CD4-positive, CD25-positive, alpha-beta regulatory T cell (primary cell): ENCODE measurements at places on chromosomes 2 and 18. TPM values are rescaled to one million over a fixed set of nuclear protein-coding genes. Genes with fewer than 3 reads are reported as not detected.

- DNase-seq, result no peak
- no peak overlapping the region for H3K4me3 ChIP-seq
- H3K36me3 ChIP-seq, result no peaks in the 10 kb centered on the region
- no peaks in the 10 kb centered on the region for H3K27me3 ChIP-seq
- no peak overlapping the region for H3K27ac ChIP-seq
- peaks cover 29% of the 10 kb centered on the region for H3K4me1 ChIP-seq
Observed at GRCh38 chr2:73969356-73969755, 15.4 kb upstream of the TET3 start.

Gene CDH7
- total RNA-seq, result not detected

Gene ZNF516
- total RNA-seq, result 9.9 TPM

DNA sequence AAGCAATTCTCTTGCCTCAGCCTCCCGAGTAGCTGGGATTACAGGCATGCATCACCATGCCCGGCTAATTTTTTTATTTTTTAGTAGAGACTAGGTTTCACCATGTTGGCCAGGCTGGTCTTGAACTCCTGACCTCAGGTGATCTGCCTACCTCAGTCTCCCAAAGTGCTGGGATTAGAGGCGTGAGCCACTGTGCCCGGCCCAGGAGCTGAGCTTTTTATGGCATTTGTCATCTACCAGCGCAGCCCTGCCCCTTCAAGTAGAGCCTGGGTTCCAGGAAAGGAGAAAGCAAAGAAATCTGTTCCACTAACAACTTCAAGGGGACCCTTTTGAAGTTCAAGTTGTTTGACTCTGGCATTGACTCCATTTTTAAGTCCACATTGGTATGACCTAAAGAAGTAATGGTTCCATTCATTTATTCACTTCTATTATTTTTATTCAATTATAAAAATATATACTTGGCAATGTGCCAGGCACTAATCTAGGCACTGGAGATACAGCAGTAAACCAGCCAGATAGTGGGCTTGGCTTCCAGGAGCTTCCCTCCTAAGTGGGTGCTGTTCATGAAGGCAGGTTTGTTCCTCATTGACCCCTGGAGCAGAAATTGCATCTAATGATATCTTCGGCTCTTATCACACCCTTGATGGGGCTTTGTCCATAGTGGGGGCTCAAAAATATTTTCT lies 8.0 kb upstream of the SFTPB start:
- no peak overlapping the region for H3K27ac ChIP-seq
- H3K36me3 ChIP-seq, result no peaks in the 10 kb centered on the region
- H3K4me1 ChIP-seq, result peaks cover 6% of the 10 kb centered on the region
- H3K4me3 ChIP-seq, result no peak overlapping the region
- no peaks in the 10 kb centered on the region for H3K27me3 ChIP-seq

GRCh38 chr2:168210895-168211570 lies 36.4 kb downstream of the STK39 start:
- peaks cover 25% of the 10 kb centered on the region for H3K4me1 ChIP-seq
- no peaks in the 10 kb centered on the region for H3K36me3 ChIP-seq
- H3K4me3 ChIP-seq, result peak overlapping the region; percentile 66
- DNase-seq, result no peak
- H3K27ac ChIP-seq, result no peak overlapping the region
- no peaks in the 10 kb centered on the region for H3K27me3 ChIP-seq

DNA sequence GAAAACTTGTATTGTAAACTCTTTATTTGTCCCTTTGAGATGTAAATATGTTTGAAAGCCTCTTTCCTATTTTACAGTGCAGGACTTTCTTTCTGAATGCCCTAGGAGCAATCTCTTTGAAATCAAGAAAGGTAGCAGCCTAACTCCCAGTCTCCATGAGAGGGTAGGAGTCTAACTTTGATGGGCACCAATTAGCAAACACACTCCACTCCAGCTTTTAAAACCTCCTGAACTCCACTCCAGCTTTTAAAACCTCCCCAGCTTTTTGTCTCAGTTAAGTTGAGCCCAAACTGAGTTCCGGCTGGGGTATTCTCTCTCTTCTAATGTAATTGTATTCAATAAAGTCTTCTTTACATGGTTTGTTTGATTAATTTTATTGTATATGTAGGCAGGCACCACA lies 493.7 kb upstream of the CDH7 start:
- DNase-seq, result no peak
- no peak overlapping the region for H3K4me3 ChIP-seq
- no peaks in the 10 kb centered on the region for H3K36me3 ChIP-seq
- H3K27ac ChIP-seq, result no peak overlapping the region
- H3K27me3 ChIP-seq, result no peaks in the 10 kb centered on the region

DNA sequence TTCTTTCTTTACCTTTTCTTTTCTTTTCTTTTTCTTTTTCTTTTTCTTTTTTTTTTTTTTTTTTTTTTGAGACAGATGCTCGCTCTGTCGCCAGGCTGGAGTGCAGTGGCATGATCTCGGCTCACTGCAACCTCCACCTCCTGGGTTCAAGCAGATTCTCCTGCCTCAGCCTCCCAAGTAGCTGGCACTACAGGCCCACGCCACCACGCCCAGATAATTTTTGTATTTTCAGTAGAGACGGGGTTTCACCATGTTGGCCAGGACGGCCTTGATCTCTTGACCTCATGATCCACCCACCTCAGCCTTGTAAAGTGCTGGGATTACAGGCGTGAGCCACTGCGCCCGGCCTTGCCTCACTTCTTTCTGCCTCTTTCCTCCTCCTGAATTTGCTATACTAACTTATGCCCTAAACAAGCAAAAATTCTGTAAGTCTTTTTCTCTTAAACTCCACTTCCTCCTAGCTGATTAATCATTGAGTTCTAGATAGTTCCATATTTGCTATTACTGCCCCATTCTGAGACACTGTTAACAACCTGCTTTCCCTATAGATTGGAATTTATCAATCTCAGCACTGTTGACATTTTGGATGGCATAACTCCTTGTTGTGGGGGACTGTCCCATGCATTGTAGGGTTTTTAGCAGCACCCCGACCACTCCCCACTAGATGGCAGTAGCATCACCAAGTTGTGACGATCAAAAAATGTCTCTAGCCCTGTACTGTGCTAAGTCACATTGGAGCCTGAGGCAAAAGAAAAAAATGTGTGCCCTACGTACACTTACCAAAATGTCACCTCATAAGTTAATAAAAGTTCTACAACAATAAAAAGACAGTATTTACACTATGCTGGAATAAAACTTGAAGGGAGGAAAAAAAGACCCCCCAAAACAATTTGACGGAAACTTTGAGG lies 16.4 kb upstream of the THADA start:
- H3K27me3 ChIP-seq, result no peaks in the 10 kb centered on the region
- H3K36me3 ChIP-seq, result no peaks in the 10 kb centered on the region
- peak; percentile 77 for DNase-seq

Gene SKA1
- 2.2 TPM for total RNA-seq

Gene SANBR
- 11.7 TPM for total RNA-seq

Gene TUBA3E
- total RNA-seq, result not detected

- no peaks in the 10 kb centered on the region for H3K4me1 ChIP-seq
- DNase-seq, result no peak
- no peak overlapping the region for H3K4me3 ChIP-seq
- H3K36me3 ChIP-seq, result peaks cover 2% of the 10 kb centered on the region
- no peaks in the 10 kb centered on the region for H3K27me3 ChIP-seq
Observed at GRCh38 chr2:24907116-24907515, 12.9 kb downstream of the ADCY3 start.

DNA sequence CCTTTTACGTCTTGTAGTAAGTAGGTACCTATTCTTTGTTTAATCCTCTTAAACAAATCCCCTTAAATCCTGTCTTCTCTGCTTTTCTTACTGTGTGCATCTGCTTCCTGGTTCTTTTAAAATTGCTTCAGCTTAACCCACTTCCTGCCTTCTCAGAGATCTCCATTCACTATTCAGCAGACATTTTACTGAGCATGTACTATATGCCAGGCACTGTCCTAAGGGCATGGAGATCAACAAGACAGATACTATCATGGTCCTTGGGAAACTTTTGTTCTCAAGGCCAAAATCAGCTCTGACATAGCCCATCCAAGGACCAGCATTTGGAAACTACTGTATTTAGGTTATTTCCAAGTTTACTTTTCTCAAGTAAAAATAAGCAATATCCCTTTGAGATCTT lies 227.5 kb downstream of the TPGS2 start:
- no peak overlapping the region for H3K4me3 ChIP-seq
- no peak overlapping the region for H3K27ac ChIP-seq
- no peaks in the 10 kb centered on the region for H3K27me3 ChIP-seq
- no peaks in the 10 kb centered on the region for H3K36me3 ChIP-seq
- DNase-seq, result peak; percentile 2
